ENCODE measurements at places on chromosomes 7 and 10.

DNA sequence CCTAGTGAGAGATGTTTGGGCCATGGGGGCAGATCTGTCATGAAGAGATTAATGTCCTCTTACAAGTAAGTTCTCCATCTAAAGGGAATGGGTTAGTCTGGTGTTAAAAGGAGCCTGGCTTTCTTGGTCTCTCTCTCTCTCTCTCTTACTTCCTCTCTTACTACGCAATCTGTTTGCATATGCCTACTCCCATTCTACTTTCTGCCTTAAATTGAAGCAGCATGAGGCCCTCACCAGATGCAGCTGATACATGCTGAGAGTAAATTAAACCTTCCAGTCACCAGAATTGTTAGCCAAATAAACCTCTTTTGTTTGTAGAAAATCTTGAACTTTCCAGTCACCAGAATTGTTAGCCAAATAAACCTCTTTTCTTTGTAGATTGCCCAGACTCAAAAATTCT, 884.1 kb downstream of the NRG3 start:
- DNase-seq, result no peak

DNA sequence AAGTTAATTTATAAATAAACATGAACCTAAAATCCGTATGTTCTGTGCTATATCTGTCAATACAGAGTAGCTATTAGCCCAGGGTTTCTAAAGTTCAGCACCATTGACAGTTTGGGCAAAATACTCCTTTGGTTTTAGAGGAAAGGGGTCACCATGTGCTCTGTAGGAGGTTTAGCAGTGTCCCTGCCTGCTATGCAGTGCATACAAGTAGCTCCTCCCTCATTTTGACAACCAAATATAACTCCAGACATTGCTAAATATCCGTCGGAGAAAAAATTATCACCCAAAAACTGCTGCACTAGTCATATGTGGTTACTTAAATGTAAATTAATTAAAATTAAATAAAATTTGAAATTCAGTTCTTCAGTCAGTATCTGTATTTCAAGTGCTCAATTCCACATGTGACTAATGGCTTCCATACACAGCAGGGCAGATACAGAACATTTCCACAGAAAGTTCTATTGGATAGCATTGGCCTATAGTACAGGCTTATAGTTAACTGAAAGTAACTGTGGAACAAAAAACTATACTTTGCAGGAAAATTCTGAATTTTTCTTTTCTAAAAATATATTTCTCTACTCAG, 6.4 kb downstream of the UPF2 start:
- no peak for DNase-seq

DNA sequence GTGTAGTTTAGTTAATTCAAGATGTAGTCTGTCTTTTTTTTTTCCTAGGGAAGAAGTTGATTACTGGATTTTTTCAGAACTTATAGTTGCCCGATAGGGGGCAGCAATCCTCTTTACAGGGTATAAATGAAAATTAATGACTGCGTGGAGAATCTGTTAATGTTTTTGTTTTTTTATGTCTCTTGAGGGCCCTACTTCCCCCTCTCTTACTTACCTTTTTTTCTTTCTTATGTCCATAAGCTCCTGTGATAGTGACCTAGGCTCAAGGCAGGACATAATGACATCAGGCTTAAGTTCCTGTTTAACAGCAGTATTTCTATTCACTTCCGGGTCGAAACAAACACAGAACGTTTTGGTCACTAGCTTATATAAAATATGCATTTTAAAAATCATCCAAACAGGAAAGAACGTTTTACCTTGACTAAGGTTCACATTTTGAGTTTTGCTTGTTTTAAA, 18.8 kb downstream of the CDC123 start:
- peak; percentile 64 for DNase-seq

GRCh38 chr10:3750006-3750816, 34.8 kb downstream of the KLF6 start:
- DNase-seq, result peak; percentile 64

Measured in fibroblast of upper back skin (primary cell).